Glomerular endothelial cell (primary cell): ENCODE measurements at places on chromosomes 11 and 22. TPM values are rescaled to one million over a fixed set of nuclear protein-coding genes. Genes with fewer than 3 reads are reported as not detected.

The TECTA gene
- 0.64 and 3.2 TPM in 2 replicates for total RNA-seq

DNA sequence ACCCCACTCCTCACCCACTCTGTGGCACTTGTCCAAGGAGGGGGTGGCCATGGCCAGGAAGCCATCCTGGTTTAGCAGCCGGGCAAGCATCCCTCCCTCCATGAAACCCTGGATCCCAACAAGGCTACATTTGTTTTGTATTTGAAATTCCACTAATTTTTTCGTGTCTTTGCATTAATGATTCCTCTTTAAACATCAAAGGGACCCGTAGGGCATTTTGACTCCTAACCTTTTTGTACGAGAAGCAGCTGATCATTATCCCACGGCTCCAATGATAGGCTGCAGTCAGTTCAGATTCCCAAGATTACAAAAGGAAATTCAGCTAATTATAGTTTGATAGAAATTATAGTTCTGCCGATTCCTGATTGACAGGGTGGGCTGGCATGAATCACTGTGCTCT lies 10.7 kb downstream of the MYEOV start:
- DNase-seq, result no peak

The MMP8 gene
- not detected in 2 replicates for total RNA-seq

GRCh38 chr22:43811777-43812148 lies 342 bp downstream of the EFCAB6 start:
- no peak for DNase-seq

- DNase-seq, result no peak
These were observed 9.7 kb upstream of the NEFH start for GRCh38 chr22:29470159-29470855.

The CARD10 gene
- 34.8 and 37.7 TPM in 2 replicates for total RNA-seq

- DNase-seq, result no peak
These were observed 39.1 kb downstream of the SLC35F2 start for GRCh38 chr11:107819361-107820014.

DNA sequence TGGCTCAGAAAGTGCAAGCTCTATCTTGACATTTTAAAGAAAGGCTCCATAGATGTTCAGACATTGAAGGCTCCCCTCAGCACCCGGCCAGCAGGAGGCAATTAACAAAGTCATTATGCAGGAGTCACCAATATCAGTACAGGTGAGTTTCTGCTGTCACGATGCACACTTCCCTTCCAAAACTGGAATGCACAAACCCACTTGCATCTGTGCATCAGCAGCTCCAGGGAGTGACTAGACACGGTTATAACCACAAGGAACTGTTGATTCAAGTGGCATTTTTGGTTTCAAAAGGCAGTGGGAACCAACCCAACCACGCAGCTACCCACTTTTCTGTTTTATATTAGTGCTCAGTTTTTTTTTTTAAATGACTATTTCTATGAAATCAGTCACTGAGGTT lies 293.9 kb upstream of the NARS2 start:
- no peak for DNase-seq

- no peak for DNase-seq
These were observed 46.3 kb downstream of the IGLL1 start for GRCh38 chr22:23533771-23534191.

The BTBD10 gene
- total RNA-seq, result 57.5 and 62.4 TPM in 2 replicates

DNA sequence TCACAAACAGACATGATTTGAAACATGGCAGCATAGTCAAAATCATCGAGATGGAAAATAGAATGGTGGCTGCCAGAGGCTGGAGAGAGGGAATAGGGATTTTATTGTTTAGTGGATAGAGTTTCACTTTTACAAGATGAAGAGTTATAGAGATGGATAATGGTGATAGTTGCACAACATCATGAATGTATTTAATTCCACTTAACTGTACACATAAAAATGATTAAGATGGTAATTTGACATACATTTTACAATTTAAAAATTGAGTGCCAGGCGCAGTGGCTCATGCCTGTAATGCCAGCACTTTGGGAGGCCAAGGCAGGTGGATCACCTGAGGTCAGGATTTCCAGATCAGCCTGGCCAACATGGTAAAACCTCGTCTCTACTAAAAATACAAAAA lies 21.2 kb downstream of the TTC28 start:
- no peak for DNase-seq

- no peak for DNase-seq
These were observed 43.5 kb upstream of the TP53I11 start for GRCh38 chr11:44993971-44994704.

The CEND1 gene
- 0.58 and 0.78 TPM in 2 replicates for total RNA-seq

DNA sequence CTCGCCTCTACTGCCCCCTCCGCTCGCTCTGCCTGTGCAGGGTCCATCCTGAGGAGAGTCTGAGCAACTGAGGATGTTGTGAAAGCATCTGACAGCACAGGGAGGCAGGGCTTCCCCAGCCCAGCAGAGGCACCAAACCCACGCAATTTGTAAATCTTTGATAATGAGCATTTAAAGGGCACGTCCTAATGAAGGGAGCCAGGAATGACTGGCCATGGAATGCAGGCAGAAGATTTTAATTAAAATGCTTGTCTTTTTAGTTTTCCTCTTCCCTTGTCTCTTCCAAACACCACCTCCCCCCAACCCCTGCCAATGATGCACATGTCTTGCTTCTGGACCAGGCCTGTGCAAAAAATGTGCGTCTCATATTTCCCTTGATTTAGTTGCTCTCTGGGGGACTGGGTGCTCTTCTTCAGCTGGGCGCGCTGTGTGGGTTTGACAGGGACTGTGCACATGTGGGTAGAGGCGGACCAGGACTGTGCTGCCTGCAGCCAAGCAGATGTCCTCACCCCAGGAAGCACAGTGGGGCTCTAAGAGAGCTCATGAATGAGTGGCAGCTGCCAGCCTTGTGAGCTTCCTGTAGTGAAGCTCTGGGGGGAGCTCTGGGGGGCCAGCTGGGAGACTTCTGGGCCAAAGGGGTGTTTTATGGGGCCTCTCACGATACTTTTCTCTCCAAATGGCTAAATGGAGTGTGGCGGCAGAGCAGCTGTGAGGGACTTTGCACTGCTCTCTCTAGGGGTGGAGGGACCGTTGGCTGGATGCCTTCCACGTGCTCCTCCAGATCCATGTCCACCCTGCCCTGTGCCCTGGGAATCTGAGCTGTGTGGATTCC lies 273.5 kb downstream of the ST3GAL4 start:
- DNase-seq, result no peak

DNA sequence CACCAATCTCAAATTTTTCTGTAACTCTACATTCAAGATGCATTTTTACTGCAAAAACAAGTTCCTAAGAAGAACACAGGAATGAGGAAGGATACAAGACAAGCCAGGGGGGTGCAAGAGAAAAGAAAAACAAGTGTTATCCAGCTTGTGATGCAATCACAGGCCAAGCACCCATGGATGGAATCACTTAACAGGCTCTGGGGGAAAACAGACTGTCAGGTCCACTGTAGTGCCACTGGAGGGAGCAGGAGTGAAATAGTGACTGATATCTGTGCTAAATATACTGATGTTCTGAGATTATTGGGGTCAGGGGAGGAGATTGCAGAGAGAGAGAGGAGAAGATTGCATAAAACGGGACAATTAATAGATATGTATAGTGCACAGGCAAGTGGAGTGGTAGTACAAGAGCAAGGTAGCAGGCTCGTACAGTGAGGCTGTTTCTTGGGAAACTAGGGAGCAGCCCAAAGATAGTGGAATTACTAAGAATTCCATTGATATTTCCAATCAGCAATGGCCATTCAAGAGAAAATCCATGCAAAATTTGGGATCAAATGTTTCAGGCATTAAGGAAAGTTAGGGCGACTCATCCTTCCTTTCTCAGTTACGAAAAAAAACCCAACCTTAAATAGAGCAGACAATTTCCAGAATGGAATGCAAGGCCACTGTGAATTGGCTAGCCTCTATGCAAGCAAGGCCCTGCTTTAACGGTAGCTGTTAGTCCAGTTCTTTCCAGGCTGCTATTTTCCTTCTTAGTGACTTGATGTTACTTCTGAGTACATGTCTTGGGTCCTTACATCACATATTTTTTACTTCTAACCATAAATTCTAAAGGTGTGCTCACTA lies 52.2 kb upstream of the CEP126 start:
- DNase-seq, result no peak

The ZNF214 gene
- total RNA-seq, result 0.41 and 0.44 TPM in 2 replicates

GRCh38 chr22:45188779-45189178 lies 25.1 kb downstream of the NUP50 start:
- DNase-seq, result no peak

DNA sequence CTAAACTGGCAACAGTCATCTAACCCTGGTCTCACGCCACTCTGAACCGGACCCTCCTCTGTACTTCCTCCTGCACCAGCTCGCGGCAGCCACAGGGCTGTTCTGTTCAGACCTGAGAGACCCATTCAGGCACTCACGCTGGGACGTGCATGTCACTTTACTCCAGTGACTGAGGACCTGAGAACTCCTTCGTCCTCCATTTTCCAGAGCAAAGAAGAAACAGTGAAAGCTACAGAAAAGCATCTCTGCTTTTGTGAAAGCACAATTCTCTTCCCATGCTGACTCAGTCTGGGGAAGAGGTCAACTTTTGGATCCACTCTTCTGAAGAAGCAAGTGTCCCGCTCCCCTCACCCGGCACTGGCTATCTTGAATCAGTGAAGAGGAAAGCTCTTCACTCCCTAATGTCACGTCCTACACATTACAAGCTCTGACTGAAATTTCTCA lies 24.5 kb downstream of the PISD start:
- DNase-seq, result no peak

The SOX10 gene
- total RNA-seq, result not detected in 2 replicates

The MAP6 gene
- total RNA-seq, result 1.4 and 1.5 TPM in 2 replicates

GRCh38 chr22:43534916-43535315 lies 123.1 kb downstream of the MPPED1 start:
- no peak for DNase-seq
